ENCODE measurements at places on chromosomes 5 and 9.

GRCh38 chr5:160108124-160108523 is 11.1 kb downstream of the PWWP2A start:
- no peak for DNase-seq

DNA sequence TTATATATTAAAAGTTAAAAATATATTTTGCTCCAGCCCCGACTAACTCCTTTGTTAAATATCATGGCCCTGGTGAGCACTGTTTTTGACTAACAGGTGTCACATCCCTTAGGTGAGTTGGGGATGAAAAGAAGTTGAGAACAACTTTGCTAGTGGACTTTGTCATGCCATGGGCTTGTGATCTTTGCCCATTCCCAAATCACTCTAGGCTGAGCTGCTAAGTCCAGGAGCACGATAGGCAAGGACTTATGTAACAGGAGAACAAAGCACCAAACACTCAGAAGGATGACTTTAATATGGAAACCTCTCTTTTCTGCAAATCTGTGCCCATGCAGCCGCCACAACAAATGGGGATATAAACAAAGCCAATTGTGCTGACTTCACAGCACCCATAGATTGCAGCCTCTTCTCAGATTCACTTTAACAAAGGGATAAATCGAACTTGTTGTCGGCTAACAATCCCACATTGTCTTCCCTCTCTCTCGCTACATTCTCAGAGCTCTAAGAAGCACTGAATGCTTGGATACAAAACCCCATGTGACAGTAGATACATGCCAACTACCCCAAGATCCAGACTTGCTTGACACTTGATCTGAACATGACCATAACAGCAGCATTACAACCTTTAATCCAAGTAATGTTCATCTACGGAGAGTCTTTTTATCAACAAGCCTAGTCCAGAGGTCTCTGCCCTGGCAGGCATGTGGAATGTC is 86.8 kb upstream of the CD180 start:
- no peak for DNase-seq

- DNase-seq, result no peak
These were observed 23.8 kb upstream of the AP3B1 start for GRCh38 chr5:78318337-78318736.

- DNase-seq, result no peak
These were observed 71.6 kb upstream of the GALNT10 start for GRCh38 chr5:154118893-154119336.

DNA sequence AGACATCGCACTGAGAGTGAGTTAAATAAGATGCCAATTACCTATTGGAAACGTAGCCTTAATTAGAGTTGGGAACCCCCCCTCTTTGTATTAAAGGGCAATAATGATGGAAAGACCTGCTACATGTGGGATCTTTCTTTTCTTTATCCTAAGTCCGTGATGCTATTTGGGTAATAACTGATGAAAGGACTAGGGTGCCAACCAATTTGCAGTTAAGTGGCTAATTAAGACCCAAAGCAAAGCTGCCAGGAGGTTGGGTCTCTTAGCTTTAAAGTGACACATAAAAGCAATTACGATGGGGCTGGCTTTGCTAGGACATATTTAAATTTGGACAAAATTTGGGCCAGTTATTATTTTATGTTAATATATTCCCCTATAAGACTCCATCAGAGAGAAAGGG is 728.8 kb downstream of the NR2F1-AS1 start:
- DNase-seq, result no peak

- no peak for DNase-seq
These were observed 23.9 kb upstream of the KIF4B start for GRCh38 chr5:154989626-154990025.

DNA sequence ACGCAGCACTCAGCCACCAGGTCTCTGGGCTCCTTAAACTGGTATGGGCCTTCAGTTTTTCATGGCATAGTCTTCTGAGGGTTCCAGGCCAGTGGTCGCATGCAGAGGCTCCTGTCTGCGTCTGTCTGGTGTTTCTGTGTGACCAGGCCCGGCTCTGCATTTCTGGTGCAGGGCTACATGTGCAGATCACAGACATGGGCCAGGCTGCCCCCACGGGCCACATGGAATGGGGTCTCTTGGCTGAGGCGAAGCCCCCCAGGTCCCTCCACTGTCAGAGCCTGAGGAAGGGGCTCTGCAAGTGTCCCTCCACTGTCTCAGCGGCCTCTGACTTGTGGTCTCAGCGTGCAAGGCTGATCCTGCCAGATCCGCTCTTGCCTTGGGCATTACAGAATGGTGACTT is 15.6 kb upstream of the CARD19 start:
- DNase-seq, result no peak

DNA sequence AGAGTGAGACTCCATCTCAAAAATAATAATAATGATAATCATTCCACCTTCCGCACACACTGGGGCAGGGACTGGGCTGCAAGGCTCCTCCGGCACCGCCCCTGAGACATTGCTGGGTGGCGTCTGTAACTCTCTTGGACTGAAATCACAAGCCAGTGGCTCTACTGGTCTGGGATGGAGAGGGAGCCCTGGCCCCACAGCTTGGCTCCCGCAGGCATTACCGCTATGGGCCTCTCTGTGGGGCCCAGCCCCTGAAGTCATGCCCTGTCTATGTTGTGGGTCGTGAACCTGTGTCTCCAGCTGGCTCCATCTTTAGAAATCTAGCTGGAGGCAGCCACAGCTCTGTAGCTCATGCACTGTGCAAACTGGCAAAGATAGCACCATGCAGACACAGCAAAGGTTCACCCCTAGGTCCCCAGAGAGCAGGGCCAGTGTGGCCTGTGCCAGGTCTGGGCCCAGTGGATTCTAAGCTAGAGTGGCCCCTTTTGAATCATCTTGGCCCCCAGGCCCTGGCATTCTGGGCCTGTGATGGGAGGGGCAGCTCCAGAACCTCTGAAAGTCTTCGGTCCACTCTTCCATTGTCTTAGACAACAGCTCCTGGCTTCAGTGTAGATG is 36.1 kb upstream of the COL5A1 start:
- no peak for DNase-seq

All from fibroblast of skin of abdomen (primary cell).